AG20443 (cell line): ENCODE measurements at places on chromosomes 16 and 17.

- DNase-seq: peak; percentile 25
These were observed 68.7 kb downstream of the TTC19 start for GRCh38 chr17:16068323-16068722.

DNA sequence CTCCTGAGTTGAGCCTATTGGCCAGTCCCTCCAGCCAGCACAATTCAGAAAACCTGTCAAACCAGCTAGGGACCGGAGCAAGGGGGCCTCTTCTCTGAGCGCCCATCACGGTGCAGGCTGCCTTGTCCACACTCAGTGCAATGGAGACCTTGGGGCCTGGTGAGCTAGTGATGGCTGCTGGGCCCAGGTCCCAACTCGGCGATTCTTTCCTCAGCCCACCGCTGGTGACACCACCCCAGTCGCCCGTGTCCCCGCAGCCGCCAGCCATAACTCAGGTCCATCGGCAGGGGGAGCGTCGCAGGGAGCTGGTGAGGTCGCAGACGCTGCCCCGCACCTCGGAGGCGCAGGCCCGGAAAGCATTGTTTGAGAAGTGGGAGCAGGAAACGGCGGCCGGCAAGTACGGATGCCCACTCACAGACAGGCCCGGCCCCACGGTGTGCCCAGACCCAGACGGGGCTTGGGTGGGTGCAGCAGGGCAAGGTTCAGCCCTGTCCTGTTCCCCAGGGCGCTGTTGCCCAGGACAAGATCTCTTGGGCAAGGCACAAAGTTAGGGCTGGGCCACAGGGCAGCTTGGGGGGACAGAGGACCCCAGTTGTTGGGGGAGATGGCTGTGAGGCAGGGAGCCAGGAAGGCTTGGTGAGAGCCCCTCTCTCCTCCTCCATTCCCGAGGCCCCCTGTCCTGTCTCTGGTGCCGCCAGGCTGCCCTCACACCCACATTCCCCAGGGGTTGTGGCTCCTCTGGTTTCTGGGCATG is 10.8 kb downstream of the SMTNL2 start:
- no peak for DNase-seq

- no peak for DNase-seq
These were observed 525.9 kb upstream of the CDH8 start for GRCh38 chr16:62562121-62562520.

- no peak for DNase-seq
These were observed 49.3 kb upstream of the MNT start for GRCh38 chr17:2450016-2450650.

DNA sequence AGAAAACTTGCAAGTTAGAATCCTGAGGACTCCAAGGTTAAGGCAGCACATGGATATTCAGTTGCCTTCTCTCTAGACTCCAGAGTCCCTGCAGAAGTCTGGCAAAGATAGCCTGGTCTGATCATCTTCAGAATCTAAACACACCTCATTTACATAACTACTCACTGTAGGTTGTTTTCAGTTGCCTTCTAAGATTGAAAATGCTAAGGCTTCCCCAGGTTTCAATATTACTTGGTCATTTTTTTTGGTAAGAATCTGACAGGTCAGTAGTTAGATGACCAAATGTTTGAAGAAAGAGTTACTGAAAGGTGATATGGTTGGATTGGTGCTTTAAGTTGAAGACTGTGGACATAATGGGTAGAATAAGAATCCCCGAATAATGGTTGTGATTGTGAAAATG is 205.4 kb upstream of the KCNJ16 start:
- no peak for DNase-seq
